ENCODE measurements at places on chromosomes 5 and 9.

DNA sequence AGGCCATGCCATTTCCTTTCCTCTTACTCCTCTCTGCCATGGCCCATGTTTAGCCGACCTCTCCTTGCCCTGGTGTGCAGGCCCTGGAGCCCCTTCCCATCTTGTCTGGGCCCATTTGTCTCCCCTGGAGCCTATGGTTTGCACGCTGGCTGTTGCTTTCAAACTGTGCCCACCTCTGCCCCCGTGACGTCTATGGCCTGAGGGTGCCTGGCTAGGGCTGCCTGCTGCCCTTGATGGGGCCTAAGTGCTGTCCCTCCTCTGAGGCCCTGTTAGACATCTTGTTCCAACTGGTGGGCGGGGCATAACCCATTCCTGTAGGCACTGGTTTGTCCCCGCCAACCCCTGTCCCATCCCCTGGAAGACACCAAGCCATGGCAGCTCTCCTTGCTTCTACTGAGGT, 22.7 kb upstream of the ENHO start:
- no peak for DNase-seq

- no peak for DNase-seq
These were observed 94.5 kb upstream of the SHB start for GRCh38 chr9:38163518-38163917.

DNA sequence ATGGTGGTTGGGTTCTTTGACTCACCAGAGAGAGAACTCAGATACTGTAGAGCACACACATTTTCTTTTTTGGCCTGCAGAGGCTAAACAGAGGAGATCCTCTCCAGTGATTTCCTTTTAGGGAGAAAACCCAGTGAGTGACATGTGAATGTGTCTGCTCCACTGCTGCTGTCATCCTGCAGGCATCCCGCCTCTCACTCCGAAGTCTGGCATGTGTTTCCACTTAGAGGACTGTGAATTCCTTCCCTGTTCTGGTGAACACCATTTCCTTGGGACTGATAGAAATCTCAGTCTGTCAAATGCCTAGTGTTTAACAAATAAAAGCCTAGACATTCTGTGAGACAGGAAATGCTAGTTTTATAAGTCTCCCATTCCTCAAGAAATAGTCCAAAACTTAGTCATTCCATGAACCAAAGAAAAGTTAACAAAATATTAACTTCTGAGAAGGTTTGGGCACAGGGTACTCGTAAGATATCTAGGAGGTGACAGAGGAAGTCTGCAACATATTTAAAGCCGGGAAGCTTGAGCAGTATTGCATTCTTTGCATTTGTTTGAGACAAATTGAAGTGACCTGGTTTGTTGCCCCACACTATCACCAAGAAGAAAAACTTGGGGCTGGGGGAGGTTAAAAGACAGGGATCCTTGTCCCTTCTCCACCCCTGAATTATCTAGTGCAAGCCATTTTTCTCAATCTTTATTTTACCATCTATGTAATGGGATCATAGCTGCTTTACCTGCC, 74.9 kb upstream of the NIPAL4 start:
- no peak for DNase-seq

- DNase-seq: peak; percentile 26
These were observed 4.4 kb downstream of the SLC25A25 start for GRCh38 chr9:128072144-128073021.

DNA sequence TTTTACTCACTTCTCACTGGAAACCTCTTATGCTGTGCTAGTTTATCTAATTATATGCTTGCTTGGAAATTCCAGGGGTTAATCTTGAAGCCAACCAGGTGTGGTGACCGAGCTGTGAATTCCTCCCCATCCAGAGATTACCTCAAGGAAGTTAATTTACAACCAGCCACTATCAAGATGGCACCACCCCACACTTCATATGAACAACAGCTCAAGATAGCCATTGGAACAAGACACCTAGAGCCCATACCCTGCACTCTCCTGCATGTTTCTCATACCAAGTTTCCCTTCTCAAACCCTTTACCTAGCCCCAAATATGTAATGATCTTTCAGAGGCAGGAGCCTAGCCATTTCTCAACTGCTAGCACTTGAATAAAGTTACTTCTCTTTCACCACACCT, 2156.9 kb upstream of the C9orf72 start:
- DNase-seq: no peak

DNA sequence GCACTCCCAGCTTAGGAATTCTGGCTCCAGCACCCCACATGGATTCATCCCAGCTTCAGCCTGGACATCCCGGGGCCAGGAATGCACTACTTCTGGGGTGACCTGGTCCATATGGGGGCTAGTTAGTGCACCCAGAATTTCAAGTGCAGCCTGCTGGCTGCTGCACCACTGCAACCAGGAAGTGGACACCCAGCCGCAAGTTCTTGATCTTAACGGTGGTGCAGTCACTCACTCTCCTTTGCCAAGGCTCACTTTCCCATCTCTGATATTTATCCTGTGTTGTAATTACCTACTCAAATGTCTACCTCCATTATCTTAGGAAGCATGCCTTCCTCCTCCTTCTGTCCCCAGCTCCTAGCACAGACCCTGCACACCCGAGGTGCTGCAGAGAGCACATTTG, 26.2 kb upstream of the RAB14 start:
- DNase-seq: no peak

- DNase-seq: no peak
These were observed 115.9 kb downstream of the PIK3R1 start for GRCh38 chr5:68331192-68332079.

GRCh38 chr9:111034170-111034897, 3.9 kb downstream of the LPAR1 start:
- no peak for DNase-seq

DNA sequence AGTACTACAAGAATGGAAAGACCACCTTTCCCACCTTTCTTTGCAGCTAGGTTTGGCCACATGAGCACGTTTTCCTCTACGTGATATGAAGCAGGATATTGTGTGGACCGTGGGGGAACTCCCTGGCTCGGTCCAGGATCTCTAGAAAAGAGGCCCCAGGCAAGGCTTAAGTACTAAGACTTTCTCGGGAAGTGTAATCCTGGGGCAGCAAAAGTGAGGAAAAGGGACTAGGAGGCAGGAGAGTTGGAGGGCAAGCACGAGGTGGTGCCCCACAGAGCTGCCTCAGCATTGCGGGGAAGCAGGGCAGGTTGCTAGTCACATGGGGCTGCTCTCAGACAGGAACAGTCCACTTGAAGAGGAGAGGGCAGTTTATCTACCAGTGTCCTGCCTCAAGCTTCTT, 235.1 kb downstream of the GADD45G start:
- no peak for DNase-seq

DNA sequence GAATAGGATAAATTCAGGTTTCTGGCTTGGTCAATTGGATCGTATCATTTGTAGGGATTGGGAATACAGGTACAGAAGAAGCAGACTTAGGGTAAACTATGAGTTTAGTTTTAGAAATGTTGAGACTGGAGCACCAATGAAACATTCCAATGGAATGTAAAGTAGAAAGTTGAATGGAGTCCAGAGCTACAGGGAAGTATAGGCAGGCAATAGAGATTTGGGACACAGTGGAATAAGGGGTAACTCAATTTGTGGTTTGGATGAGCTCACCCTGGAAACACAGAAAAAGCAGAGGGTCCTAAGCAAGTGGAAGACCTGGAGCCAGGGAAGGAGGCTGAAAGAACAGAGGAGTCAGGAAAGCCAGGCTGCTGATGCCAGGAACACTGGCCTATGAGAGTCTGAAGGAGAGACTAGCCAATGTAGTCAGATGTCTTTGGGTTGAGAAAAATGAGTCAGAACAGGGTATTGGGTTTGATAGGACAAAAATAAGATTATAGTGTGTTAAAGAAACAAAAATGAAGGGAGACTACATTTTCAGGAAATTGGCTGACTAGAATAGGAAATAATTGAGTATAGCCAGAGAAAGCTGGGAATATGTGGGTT, 72.8 kb downstream of the STARD4 start:
- no peak for DNase-seq

GRCh38 chr5:40578501-40579451, 100.9 kb upstream of the PTGER4 start:
- DNase-seq: no peak

GRCh38 chr5:62093976-62094375, 212.0 kb upstream of the KIF2A start:
- DNase-seq: no peak

GRCh38 chr9:8653855-8654254, 854.3 kb upstream of the DMAC1 start:
- no peak for DNase-seq

GRCh38 chr5:63931836-63932235, 30.4 kb downstream of the HTR1A start:
- DNase-seq: no peak

DNA sequence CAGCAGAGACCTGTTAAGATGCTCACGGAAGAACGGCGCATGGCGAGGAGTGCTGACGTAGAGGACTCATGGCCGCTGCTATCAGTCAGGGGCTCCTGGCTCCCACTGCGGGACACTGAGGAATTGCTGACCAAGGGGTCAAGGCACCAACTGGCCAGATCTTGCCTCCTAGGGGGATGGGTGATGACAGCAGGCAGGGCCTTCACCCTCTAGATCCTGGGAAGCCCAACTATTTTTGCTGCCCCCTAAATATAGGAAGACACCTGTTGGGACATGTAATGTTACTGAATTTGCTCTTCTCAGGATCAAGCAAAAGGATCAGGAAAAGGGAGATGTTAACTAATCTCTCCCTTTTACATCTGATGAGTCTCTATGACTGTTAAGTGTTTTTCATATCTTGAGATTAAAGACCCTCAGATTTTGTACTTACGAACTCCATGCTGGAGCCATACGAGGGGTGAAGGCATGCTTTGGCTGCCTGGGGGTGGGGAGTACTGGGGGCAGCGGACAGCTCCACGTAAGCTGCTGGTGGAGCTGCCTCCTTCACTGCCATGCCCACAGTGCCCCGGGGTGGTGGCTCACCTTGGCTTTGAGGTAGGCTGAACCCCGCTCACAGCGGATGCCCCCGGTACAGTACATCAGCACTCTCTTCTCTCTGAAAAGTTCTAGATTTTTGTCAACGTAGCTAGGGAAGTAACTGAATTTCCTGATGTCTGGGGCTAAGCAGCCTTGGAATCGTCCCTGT, 28.1 kb downstream of the TSTD2 start:
- no peak for DNase-seq

DNA sequence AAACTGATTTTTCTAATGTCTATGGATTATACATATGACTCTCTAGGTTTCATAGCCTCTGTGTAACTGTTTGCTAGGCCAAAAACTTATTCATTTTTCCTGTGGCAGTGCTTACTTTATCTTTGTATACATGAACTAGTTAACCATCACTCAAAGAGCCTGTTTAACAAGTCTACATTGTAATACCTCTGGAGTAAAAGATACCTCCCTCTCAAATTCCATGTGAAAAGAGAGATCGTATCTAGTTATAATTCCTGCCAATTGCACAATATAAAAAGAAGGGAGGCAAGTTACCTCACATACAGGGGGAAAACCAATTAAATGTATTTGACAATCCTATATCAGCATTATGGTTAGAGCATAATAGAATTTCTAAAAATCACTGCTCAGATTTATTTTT, 271.9 kb upstream of the ST8SIA4 start:
- no peak for DNase-seq

- no peak for DNase-seq
These were observed 378.6 kb downstream of the ICE1 start for GRCh38 chr5:5800801-5801761.

GRCh38 chr5:39506211-39506610, 81.4 kb upstream of the DAB2 start:
- no peak for DNase-seq

DNA sequence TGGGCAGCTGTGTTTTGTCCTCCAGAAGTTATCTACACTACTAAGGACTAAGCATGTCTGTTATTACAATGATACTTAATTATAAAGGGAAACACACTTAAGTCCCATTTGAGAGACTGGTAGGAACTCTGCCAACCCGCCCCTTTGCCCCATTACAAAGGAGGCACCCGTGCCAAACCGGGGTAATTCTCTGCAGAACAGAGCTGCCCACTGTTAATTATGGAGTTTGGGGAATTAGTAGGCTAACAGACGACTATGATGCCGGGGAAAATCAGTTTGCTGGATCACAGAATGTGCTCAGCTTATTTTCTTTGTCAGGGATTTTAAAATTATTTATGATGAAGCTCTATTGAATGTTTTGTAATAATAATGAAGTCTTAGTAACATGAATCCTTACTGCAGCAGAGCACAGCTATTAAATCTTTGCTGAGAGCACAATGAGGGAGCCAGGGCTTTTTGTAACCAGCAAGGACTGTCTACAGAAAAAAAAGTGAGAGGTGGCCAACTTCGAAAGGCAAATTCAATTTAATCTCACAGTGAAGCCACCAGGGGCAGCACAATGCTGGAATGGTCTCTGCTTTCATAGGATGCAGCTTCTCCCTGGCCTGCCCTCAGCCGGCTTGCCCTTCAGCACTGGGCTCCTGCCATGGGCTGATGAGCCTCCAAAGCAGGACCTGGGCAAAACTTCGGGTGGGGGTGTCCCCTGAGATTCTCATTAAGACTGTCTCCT, 134.5 kb downstream of the GNAQ start:
- DNase-seq: no peak

DNA sequence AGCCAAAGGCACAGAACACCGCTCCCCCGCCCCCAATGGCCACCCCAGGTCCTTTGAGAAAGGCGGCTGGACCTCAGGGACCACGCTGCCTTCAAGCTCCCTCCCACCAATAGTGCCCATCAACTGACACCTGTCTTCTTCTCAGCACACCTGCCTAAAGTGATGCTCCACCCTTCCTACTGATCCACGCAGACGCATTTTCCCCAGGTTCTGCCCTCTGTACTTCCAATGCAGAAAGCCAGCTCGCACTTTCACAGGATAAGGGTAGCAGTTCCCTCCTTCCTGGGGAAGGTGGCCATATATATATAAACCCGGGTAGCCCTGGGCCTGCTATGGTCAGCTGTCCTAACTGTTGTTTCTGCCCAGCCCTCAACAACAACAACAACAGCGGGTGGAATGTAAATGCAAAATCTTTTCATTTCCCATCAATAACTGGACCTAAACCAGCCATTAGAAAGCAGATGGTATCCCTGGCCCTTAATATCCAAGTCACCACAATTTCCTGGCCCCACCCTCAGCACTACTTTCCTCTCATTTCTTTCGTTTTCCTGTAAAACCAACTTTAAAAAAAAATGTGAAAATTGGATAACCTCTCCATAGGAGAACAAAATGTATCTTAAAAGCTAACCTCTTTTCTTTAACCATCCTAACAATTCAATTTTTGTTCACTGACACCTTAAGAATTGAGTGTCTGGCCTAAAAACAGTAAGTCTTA, 1.7 kb downstream of the GOLM1 start:
- DNase-seq: no peak

DNA sequence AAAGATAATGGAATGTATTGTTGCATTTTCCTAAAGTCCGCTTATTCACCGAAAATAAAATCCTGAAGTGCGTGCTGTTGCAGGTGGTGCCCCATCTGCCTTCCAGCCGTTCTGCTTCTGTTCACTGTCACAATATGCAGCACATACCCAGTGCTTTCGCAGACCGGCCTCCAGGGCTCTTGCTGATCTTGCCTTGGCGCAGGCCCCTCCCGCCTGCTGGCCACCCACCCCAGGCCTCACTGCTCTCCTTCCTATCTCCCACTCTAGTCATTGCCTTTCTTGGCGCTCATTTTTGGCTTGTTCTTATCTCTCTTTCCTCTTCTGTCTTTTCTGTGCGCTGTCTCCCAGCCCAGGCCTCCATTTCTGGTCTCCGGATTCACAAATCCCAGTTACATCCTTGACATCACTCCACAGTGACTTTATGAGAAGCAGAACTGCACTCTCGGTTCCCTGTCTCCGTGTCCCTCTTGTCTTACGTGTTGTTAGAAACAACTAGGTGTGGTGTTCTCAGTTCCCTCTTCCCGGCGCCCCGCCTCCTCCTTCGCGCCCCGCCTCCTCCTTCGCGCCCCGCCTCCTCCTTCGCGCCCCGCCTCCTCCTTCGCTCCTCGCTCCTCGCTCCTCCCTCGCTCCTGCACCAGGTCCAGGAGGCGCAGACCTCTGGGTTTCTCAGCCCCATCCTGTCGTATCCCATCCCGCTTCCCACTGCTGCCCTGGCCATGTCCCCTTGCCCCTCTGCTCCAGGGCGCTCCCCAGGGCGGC, 201.7 kb upstream of the OTULINL start:
- no peak for DNase-seq

All from stimulated activated CD4-positive, alpha-beta T cell treated with anti-CD3 and anti-CD28 coated beads, Interleukin-15, amount 100 ng/mL, for 1 hour (primary cell).